HFFc6 (cell line): ENCODE measurements at places on chromosomes 3 and 15. TPM values are rescaled to one million over a fixed set of nuclear protein-coding genes. Genes with fewer than 3 reads are reported as not detected.
A peak's percentile ranks its signal among the peaks of the same experiment; 100 is the strongest.

- H3K27me3 ChIP-seq = peaks cover 36% of the 10 kb centered on the region
- H3K4me1 ChIP-seq = peaks cover 6% of the 10 kb centered on the region; the same call in 1 of the 2 replicates
- H3K27ac ChIP-seq = no peak overlapping the region
Observed at GRCh38 chr3:14305324-14305723, 97.1 kb upstream of the SLC6A6 start.

- no peak overlapping the region for H3K4me3 ChIP-seq
- H3K27ac ChIP-seq = no peak overlapping the region
- no peak for DNase-seq
- H3K4me1 ChIP-seq = no peaks in the 10 kb centered on the region
Observed at GRCh38 chr3:24736701-24737100, 242.1 kb upstream of the THRB start.

- H3K4me1 ChIP-seq = no peaks in the 10 kb centered on the region
- DNase-seq = no peak
- no peak overlapping the region for H3K4me3 ChIP-seq
Observed at GRCh38 chr15:83099290-83099689, 8.2 kb upstream of the TM6SF1 start.

The ITIH3 gene
- 0.52 and 0.77 TPM in 2 replicates for total RNA-seq

DNA sequence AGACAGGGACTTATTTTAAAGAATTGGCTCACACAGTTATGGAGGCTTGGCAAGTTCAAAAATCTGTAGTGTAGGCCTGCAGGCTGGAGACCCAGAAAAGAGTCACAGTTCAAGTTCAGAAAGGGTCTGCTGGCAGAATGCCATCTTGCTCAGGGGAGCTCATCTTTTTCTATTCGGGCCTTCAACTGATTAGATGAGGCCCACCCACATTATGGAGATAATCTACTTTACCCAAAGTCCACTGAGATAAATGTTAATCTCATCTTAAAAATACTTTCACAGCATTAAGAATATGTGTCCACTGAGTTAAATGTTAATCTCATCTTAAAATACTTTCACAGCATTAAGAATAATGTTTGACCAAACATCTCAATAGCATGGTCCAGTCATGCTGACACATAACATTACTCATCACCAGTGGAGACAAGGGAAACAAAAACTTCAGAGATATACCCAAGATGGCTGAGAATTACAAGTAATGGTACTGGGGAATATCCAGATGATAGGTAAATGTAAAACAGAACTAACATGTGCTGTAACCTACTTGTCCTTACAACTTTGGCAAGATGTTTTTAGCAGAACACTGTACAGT lies 74.3 kb upstream of the STAC start:
- no peak for DNase-seq
- H3K27me3 ChIP-seq = no peaks in the 10 kb centered on the region
- H3K4me1 ChIP-seq = no peaks in the 10 kb centered on the region
- no peak overlapping the region for H3K4me3 ChIP-seq
- no peaks in the 10 kb centered on the region for H3K36me3 ChIP-seq

GRCh38 chr3:71421820-71422566 lies 161.5 kb downstream of the FOXP1 start:
- no peak overlapping the region for H3K4me3 ChIP-seq
- peaks cover 21% of the 10 kb centered on the region for H3K4me1 ChIP-seq
- peaks cover 3% of the 10 kb centered on the region; the same call in 1 of the 2 replicates for H3K36me3 ChIP-seq
- no peak overlapping the region for H3K27ac ChIP-seq
- H3K27me3 ChIP-seq = no peaks in the 10 kb centered on the region
- no peak for DNase-seq

DNA sequence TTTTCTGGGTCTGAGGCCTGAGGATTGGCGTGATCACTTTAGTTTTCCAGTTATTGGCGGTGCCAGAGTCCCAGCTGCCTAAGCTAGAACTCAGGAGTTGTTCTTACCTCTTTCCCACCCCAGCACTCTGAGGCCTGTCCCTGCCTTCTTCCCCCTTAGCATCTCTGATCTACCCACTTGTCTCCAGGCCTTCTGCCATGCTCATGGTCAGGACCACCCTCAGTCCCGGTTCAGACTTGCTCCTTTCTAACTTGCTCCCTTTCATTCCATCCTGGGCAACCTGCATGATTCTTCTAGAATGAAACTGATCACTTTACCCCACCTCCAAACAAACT lies 15.7 kb downstream of the ACOX2 start:
- peaks cover 12% of the 10 kb centered on the region for H3K4me1 ChIP-seq
- H3K36me3 ChIP-seq = no peaks in the 10 kb centered on the region; the same call in 1 of the 2 replicates
- H3K27me3 ChIP-seq = no peaks in the 10 kb centered on the region; the same call in 1 of the 2 replicates
- H3K4me3 ChIP-seq = no peak overlapping the region
- H3K27ac ChIP-seq = no peak overlapping the region
- DNase-seq = no peak

DNA sequence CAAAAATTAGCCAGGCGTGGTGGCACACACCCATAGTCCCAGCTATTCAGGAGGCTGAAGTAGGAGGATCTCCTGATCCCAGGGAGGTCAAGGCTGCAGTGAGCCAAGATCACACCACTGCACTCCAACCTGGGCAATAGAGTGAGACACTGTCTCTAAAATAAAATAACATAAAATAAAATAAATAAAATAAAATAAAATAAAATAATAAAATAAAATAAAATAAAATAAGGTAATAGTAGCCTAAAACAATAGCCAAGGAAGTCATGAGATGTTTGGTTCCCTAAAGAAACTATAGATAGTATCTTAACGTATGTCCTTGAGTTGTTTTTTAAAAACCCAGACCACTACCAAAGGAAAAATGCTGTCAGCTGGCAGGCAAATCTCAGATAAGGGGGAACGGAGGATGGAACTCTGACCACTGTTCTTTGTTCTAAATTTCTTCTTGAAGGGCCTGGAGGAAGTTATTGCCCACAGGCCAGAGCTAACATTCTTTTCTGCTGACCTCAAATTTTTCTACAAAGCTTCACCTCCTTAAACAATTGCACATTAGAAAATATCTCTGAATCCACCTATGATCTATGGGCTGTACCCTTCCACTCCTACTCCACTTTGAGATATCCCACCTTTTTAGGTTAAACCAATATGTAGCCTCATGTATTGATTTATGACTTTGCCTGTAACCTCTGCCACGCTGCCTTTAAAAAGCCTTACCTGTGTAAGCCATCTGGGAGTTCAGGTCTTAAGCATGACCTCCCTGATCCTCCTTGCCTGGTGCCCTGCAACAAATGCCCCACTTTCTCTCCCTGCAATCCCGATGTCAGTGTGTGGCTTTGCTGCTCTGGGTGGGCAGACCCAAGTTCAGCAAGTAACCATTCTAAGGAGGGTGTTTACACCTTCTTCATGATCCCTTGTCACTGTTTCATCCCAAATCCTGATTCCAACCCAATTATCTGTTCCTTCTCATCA lies 126.2 kb upstream of the BHLHE40 start:
- H3K4me3 ChIP-seq = no peak overlapping the region
- no peak overlapping the region for H3K27ac ChIP-seq
- H3K36me3 ChIP-seq = no peaks in the 10 kb centered on the region
- DNase-seq = peak; percentile 4
- H3K27me3 ChIP-seq = no peaks in the 10 kb centered on the region
- peaks cover 11% of the 10 kb centered on the region for H3K4me1 ChIP-seq

GRCh38 chr15:42121021-42121420 lies 26.7 kb upstream of the PLA2G4D start:
- no peaks in the 10 kb centered on the region for H3K4me1 ChIP-seq
- H3K36me3 ChIP-seq = no peaks in the 10 kb centered on the region
- no peak overlapping the region for H3K4me3 ChIP-seq
- peaks cover 39% of the 10 kb centered on the region for H3K27me3 ChIP-seq
- no peak for DNase-seq

The ULK4 gene
- total RNA-seq = 6.9 to 9.4 TPM (median 8.6 TPM) in 3 replicates

- no peak for DNase-seq
- no peaks in the 10 kb centered on the region; the same call in 1 of the 2 replicates for H3K36me3 ChIP-seq
- H3K4me3 ChIP-seq = no peak overlapping the region
Observed at GRCh38 chr3:73694983-73695757, 70.4 kb upstream of the PDZRN3 start.

The MTHFS gene
- 21.0 and 22.6 TPM in 2 replicates for total RNA-seq
